ENCODE measurements at places on chromosomes 3 and 15.

- DNase-seq, result no peak
These were observed 11.1 kb downstream of the KLHL18 start for GRCh38 chr3:47293822-47294221.

GRCh38 chr3:2452249-2452648 lies 353.6 kb downstream of the CNTN4 start:
- no peak for DNase-seq

- DNase-seq, result peak; percentile 65
These were observed 24.9 kb downstream of the TMEM207 start for GRCh38 chr3:190424478-190425439.

DNA sequence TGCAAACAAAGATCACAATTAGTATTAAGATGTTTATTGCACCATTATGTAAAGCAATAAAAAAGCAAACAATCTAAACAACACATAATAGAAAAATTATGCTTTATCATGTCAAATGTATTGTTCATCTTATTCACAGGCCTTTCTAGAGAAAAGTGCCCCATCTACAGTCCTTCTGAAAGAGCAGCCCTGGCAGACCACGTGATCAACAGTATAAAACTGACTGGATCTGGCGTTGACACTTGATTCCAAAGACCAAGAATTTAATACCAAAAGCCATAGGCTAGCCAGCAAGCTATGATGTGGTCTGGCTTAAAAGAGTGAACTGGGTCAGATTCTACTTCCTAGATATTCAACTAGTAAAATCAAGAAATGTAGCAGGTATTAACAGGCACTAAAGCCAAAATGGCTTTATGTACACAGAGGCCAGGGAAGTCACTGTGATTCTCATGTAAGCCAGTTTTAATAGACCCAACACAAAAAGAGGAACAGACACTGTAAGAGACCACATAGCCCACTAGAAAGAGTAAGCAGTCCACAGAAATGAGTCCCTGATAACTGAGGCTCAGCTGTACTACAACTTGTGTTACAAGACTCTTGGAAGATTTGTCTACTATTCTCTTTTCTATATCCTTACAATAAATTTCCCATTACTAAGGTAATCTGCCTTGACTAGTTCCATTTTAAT lies 32.5 kb downstream of the DMXL2 start:
- no peak for DNase-seq

DNA sequence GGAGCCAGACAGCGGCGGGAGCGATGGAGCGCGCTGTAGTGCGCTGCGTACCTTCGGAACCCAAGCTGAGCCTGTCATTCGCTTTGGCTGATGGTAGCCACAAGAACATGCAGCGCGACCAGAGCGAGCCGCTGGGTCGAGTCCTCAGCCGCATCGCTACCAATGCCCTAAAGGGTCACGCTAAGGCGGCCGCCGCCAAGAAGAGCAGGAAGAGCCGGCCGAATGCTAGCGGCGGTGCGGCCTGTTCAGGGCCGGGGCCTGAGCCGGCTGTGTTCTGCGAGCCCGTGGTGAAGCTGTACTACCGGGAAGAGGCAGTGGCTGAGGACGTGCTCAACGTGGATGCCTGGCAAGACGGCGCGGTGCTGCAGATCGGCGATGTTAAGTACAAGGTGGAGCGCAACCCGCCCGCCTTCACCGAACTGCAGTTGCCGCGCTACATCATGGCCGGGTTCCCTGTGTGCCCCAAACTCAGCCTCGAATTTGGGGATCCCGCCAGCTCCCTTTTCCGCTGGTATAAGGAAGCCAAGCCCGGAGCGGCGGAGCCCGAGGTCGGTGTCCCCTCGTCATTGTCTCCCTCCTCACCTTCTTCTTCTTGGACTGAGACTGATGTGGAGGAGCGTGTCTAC lies 498 bp downstream of the PDE12 start:
- peak; percentile 39 for DNase-seq

- no peak for DNase-seq
These were observed 23.7 kb upstream of the THSD4 start for GRCh38 chr15:71091601-71092000.

DNA sequence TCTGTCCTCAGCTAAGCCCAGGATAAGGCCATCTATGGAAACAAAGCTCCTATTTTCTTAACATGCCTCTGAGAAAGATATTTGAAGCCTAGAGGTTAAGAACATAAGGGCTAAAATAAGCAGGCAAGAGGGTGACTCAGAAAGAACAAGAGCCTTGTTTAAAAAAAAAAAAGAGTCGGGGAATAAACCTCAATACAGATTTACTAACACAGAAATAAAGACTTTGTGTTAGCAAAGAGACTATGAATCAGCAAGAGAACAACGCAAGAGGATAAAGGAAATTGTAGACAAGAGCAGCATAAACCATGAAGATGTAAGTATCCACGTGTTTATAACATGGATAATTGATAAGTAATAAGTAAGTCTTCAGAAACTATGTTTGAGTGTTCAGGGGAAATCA lies 36.0 kb downstream of the RAB27A start:
- DNase-seq, result no peak

GRCh38 chr15:63582718-63583426 lies 14.3 kb upstream of the FBXL22 start:
- DNase-seq, result no peak

DNA sequence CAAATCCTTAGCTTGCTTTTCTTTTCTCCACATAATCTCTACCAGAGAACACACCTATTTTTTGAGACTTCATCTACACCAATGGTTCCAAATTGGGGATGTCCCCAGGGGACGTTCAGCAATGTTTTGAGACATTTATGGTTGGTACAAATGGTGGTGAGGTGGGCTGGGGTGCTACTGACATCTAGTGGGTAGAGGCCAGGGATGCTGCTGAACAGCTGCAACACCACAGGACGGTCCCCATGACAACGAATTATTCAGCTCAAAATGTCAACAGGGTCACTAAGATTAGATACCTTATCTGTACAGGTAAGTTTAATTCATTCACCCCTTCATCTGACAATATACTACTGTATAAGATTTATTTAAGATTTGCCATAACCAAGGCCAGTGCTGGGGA lies 14.4 kb downstream of the GK5 start:
- peak; percentile 10 for DNase-seq

DNA sequence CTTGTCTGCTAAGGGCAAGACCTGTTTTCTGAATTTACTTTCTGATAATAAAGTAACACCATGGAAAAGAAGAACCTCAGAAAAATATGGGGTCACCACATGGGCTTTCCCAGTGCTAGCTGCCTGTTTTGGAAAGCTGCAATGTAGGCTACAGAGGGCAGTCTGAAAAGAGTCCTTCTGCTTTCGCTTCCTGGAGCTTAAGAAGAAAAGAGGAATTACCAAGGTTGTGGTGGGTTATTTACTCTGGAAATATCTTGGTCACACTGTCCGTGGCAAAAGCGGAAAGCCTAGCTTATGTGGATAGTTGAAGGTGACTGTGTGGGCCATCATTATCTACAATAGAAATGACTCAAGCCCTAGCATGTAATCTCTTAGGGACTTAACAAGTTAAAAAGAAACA lies 31.7 kb upstream of the IP6K2 start:
- no peak for DNase-seq

DNA sequence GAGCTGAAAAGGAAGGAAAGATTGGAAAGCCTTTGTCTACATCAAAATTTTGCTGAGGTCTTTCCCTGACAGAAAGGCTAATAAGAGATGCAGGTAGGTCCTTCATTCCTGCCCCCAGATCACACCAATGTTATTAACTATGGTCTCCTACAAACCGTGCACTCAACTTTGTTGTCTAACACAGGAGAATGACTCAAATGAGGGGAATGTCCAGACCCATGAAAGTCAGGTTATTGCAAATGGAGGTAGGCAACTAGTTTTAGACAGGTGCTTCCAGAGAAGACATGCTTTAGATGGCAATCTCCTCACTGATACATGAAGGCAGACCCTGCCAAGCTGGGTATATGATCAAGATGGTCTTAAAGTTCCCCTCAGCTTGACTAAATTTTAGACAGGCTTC lies 51.0 kb downstream of the NFKBIZ start:
- DNase-seq, result no peak
